ENCODE measurements at places on chromosomes 4 and X.

GRCh38 chr4:87961993-87962392 is 13.5 kb upstream of the SPP1 start:
- DNase-seq: no peak

DNA sequence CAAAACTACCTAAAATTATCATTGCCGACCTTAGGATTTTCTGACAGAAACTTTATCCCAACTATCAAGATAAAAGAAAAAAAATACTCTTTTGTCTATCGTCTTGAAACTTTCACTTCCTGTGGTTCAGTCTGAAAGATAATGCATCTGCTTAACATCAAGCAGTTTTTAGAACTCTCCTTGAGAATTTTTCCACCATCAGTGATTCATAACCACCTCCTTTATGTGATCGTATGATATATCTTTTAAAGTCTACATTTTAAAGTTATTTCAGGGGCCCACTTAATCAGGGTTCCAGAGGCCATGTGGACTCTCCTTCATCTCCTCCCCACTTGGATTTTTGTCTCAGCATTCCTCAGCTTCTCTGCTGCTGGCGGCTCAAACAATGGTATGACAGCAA is 272.8 kb upstream of the TENM3 start:
- no peak for DNase-seq

- DNase-seq: no peak
Measured at GRCh38 chr4:157222771-157223160, 2.2 kb downstream of the GRIA2 start.

GRCh38 chr4:68748181-68748991 is 67.4 kb upstream of the UGT2B10 start:
- no peak for DNase-seq

DNA sequence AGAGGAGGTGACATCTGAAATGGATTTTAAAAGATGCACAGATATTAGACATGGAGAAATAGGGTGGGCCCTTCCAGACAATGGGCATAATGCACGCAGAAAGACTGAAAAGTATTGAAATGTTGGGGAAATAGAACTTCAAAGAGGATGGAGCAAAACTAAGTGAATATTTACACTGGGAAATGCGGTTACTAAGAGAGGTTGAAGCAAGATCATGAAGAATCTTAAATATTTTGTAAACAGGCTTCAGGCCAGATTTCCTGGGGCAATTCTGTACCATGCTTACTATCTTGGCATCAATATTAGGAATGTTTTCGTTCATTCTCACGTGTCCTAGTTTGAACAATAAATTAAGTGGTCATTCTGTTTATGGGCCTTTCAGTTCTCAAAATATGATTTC is 216.3 kb downstream of the ADAMTS3 start:
- no peak for DNase-seq

- DNase-seq: no peak
Measured at GRCh38 chr4:2281575-2282343, 19.9 kb upstream of the MXD4 start.

GRCh38 chr4:41323179-41323578 is 66.5 kb downstream of the UCHL1 start:
- no peak for DNase-seq
